Dermis lymphatic vessel endothelial cell (primary cell): ENCODE measurements at places on chromosomes 1 and 21. TPM values are rescaled to one million over a fixed set of nuclear protein-coding genes. Genes with fewer than 3 reads are reported as not detected.

The CTSE gene
- total RNA-seq, result not detected in 2 replicates

The ALPL gene
- total RNA-seq, result 0.22 and 0.26 TPM in 2 replicates

The CRYAA gene
- not detected in 2 replicates for total RNA-seq

The TPTE gene
- total RNA-seq, result not detected in 2 replicates

The KLHDC9 gene
- 0.95 and 1.6 TPM in 2 replicates for total RNA-seq
